ENCODE measurements at places on chromosomes 5 and 9.

GRCh38 chr5:78824831-78825281 is 160.3 kb downstream of the ARSB start:
- no peak for DNase-seq

GRCh38 chr9:113290052-113290607 is 13.0 kb downstream of the RNF183 start:
- no peak for DNase-seq

GRCh38 chr9:89194421-89195130 is 16.0 kb upstream of the SHC3 start:
- no peak for DNase-seq

GRCh38 chr9:113380869-113381378 is 4.1 kb upstream of the HDHD3 start:
- no peak for DNase-seq
